ENCODE measurements at places on chromosomes 12 and 14.

DNA sequence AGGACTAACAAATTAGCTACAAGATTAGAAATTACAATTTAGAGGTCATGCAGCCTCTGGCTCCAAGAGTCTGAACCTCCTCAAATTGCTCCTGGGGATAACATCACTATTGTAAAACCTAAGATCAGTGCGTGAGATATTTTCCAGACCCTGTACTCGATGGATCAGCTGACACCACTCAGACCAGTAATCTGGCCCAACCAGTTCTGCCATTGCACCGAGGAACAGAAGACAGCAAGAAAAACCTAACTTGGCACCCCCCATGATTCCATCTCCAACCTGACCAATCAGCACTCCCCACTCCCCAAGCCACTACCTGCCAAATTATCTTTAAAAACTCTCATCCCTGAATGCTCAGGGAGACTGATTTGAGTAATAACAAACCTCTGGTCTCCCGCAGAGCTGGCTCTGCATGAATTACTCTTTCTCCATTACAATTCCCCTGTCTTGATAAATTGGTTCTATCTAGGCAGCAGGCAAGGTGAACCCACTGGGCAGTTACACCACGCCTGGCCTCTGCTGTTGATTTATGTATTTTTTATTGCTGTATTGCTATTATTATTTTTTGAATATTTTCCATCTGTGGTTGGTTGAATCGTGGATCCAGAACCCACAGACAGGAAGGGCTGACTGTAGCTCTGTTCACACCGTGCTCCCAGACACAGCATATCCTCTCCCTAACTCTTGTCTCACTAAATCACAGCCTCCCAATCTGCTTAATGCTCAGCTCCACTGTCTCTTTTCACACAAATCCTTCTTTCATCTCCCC, 9.2 kb downstream of the HEBP1 start:
- H3K4me3 ChIP-seq: no peak overlapping the region
- DNase-seq: no peak
- no peaks in the 10 kb centered on the region for H3K27me3 ChIP-seq
- no peak overlapping the region for H3K27ac ChIP-seq

- H3K27ac ChIP-seq: no peak overlapping the region
- DNase-seq: no peak
- H3K36me3 ChIP-seq: no peaks in the 10 kb centered on the region
- H3K4me3 ChIP-seq: peak overlapping the region; percentile 45
- peaks cover 60% of the 10 kb centered on the region for H3K27me3 ChIP-seq
Measured at GRCh38 chr14:99274346-99275221, 2.6 kb upstream of the BCL11B start.

GRCh38 chr12:123859035-123859434, 96.9 kb downstream of the DNAH10 start:
- no peak overlapping the region for H3K4me3 ChIP-seq
- H3K27me3 ChIP-seq: peaks cover 5% of the 10 kb centered on the region
- no peak overlapping the region for H3K27ac ChIP-seq
- H3K4me1 ChIP-seq: no peaks in the 10 kb centered on the region
- no peaks in the 10 kb centered on the region for H3K36me3 ChIP-seq
- DNase-seq: no peak

DNA sequence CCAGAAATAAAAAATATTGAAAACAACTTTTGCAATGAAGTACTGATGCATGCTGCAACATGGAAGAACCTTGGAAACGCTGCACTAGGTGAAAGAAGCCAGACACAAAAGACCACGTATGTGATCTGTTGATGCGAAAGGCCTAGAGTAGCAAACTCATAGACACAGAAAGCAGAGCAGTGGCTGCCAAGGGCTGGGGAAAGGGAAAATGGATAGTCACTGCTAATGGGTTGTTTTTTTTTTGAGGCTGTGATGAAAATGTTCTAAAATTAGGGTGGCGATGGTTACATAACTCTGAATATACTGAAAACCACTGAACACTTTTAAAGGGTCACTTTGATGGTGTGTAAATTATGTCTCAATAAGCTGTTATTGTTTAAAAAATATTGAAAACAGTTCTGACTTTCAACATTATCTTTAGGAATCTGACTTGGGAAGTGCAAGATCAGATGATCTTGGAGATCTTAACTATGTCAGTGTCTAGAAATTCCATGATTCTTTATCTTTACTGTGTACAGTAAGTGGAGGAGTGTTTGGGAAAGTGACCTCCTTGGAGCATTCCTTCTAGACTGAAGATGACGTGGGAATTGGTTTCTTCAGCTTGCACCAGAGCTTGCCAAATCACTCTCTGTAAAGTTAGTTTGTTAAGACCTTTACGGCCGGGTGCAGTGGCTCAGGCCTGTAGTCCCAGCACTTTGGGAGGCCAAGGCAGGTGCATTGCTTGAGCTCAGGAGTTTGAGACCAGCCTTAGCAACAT, 12.4 kb downstream of the MLXIP start:
- H3K4me3 ChIP-seq: no peak overlapping the region
- H3K36me3 ChIP-seq: peaks cover under 1% of the 10 kb centered on the region
- peaks cover 55% of the 10 kb centered on the region for H3K4me1 ChIP-seq

- H3K27me3 ChIP-seq: peaks cover 3% of the 10 kb centered on the region
- peaks cover 4% of the 10 kb centered on the region for H3K4me1 ChIP-seq
- H3K36me3 ChIP-seq: no peaks in the 10 kb centered on the region
- H3K4me3 ChIP-seq: no peak overlapping the region
Measured at GRCh38 chr14:68842298-68842697, 49.4 kb upstream of the ZFP36L1 start.

DNA sequence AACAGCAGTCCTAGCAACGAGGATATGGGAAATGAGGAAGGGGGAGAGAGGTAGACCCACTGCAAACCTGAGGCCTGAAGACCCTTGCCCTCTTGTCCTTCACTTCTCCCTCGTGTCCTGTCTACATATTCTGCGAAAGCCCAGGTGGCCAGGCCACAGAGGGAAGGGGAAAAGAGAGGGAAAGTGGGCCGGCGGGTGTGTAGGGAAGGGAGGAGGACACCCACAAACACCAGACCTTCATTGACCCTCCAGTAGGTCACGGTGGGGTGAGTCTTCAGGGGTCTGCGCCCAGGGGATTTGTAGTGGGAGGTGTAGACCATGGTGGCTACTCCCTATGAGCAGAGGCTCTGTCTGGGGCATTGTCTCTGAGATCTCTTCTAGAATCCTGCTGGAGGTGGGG, 3.8 kb downstream of the FAIM2 start:
- H3K27me3 ChIP-seq: peaks cover 12% of the 10 kb centered on the region
- H3K27ac ChIP-seq: no peak overlapping the region
- no peak overlapping the region for H3K4me3 ChIP-seq
- DNase-seq: no peak
- H3K4me1 ChIP-seq: no peaks in the 10 kb centered on the region

- no peak overlapping the region for H3K4me3 ChIP-seq
- H3K36me3 ChIP-seq: no peaks in the 10 kb centered on the region
Measured at GRCh38 chr14:74949191-74949601, 6.2 kb downstream of the PGF start.

- peak overlapping the region; percentile 63 for H3K27ac ChIP-seq
- DNase-seq: peak; percentile 82
- no peaks in the 10 kb centered on the region for H3K27me3 ChIP-seq
- H3K36me3 ChIP-seq: no peaks in the 10 kb centered on the region
Measured at GRCh38 chr14:76767681-76768656, 6.7 kb downstream of the VASH1 start.

GRCh38 chr12:58745348-58746125, 174.8 kb downstream of the LRIG3 start:
- no peak overlapping the region for H3K27ac ChIP-seq
- no peaks in the 10 kb centered on the region for H3K4me1 ChIP-seq
- H3K27me3 ChIP-seq: no peaks in the 10 kb centered on the region
- H3K36me3 ChIP-seq: no peaks in the 10 kb centered on the region
- DNase-seq: no peak
- H3K4me3 ChIP-seq: no peak overlapping the region

- no peak for DNase-seq
- no peaks in the 10 kb centered on the region for H3K36me3 ChIP-seq
- no peaks in the 10 kb centered on the region for H3K27me3 ChIP-seq
Measured at GRCh38 chr12:124053851-124054250, 80.8 kb downstream of the ZNF664 start.

GRCh38 chr12:31317471-31318395, 8.2 kb downstream of the SINHCAF start:
- DNase-seq: no peak
- no peaks in the 10 kb centered on the region for H3K27me3 ChIP-seq
- peak overlapping the region; percentile 21 for H3K27ac ChIP-seq
- H3K4me3 ChIP-seq: peak overlapping the region; percentile 41
- H3K36me3 ChIP-seq: no peaks in the 10 kb centered on the region
- H3K4me1 ChIP-seq: peaks cover 28% of the 10 kb centered on the region

DNA sequence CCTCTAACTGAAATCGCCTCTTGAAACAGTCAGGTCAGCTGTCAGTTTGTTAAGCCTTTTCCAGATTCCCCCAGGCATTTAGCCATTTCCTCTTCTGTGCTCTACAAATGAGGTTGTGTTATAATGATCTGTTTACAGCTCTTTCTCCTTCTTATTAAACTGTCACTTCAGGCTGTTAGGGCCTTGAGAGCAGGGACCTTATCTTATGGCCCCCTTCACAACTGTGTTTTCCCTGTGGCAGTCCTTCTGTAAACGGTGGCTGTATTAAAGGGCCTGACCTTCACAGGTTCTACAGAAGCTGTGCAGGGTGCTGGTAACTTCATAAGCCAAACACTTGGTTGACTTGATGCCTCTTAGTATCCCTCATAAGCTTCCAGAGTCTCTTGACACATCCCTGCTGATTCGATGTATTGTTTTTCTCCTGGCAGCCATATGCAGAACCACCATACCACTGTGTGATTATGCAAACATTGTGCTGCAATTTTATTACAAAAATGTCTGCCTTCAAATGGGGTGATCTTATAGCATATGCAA, 104.7 kb downstream of the PLEKHA5 start:
- H3K4me1 ChIP-seq: peaks cover 16% of the 10 kb centered on the region
- H3K36me3 ChIP-seq: no peaks in the 10 kb centered on the region
- H3K27ac ChIP-seq: no peak overlapping the region
- DNase-seq: no peak
- no peaks in the 10 kb centered on the region for H3K27me3 ChIP-seq
- no peak overlapping the region for H3K4me3 ChIP-seq

- H3K36me3 ChIP-seq: no peaks in the 10 kb centered on the region
- no peaks in the 10 kb centered on the region for H3K27me3 ChIP-seq
- DNase-seq: no peak
- H3K4me3 ChIP-seq: no peak overlapping the region
Measured at GRCh38 chr14:105138551-105139111, 29.9 kb downstream of the JAG2 start.

DNA sequence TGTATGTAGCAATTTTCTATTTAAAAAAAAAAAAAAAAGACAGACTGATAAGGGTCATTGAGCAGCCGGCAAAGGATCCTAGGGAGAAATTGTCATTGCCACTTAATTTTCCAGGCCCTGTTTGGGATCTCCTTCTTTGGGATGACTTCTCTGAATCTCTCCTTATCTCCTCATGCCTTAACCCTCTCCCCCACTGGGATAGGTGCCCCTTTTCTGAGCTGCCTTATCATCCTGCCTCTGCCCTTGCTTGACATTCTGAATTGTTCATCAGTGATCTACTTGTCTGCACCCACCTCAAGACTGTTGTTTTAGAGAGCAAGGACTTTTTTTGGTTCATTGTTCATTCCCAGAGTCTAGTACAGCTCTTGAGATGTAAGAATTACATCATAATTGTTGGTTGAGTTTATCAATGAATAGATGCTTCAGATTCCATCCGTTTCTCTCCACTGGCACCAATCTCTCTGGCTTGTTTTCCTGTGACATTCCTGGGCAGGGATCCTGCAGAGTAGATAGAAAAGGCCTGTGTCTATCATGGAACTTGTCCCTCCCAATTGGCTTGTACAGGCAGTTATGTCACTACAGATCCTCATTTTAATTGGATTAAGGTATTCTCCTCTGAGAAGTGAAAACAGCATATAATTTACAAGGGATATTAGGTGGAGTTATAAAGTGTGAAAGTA, 42.6 kb downstream of the SOCS2 start:
- DNase-seq: no peak
- no peak overlapping the region for H3K4me3 ChIP-seq
- H3K4me1 ChIP-seq: no peaks in the 10 kb centered on the region
- H3K36me3 ChIP-seq: no peaks in the 10 kb centered on the region
- no peaks in the 10 kb centered on the region for H3K27me3 ChIP-seq
- no peak overlapping the region for H3K27ac ChIP-seq

- no peak overlapping the region for H3K4me3 ChIP-seq
- H3K27me3 ChIP-seq: no peaks in the 10 kb centered on the region
- no peaks in the 10 kb centered on the region for H3K36me3 ChIP-seq
- H3K27ac ChIP-seq: no peak overlapping the region
- no peaks in the 10 kb centered on the region for H3K4me1 ChIP-seq
Measured at GRCh38 chr12:44058366-44058765, 222.5 kb downstream of the TMEM117 start.

DNA sequence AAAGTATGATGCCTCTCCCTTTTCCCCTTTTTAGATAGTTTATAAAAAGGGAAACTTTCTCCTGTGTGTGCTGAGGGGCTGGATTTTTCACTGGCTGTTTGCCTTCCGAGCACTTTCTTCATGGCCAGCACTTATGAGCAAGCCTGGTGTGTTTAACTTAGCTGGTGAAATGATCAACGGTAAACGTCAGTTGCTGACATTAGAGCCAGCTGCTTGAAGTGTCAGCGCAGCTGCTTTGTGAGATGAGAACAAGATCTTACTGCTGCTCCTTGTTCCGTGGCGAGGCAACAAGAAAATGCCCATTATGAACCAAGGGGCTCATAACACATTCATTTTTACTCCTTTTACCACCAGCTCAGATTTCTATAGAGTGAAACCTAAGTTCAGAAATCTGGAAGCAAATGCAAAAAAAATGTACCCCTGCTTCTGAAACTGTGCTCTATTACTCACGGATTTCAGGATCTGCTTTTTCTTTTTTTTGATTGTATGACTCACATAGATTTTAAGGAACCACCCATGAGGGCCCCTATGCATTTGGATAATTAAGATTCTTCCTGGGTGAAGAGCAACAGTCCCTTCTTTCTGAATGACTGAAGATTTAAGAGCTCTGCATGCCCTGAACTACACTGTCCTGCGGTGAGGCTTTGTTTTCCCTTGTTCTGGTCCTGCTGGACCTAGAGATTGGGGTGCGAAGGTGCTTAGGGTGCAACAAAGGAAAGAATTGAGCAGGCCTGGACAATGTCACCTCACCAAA, 74.3 kb upstream of the CPM start:
- no peak for DNase-seq
- H3K27ac ChIP-seq: peak overlapping the region; percentile 56
- peaks cover 14% of the 10 kb centered on the region for H3K4me1 ChIP-seq
- peak overlapping the region; percentile 1 for H3K4me3 ChIP-seq
- H3K36me3 ChIP-seq: no peaks in the 10 kb centered on the region

GRCh38 chr12:50326590-50327284, 43.4 kb upstream of the LIMA1 start:
- no peaks in the 10 kb centered on the region for H3K27me3 ChIP-seq
- H3K4me1 ChIP-seq: peaks cover 10% of the 10 kb centered on the region
- H3K27ac ChIP-seq: peak overlapping the region; percentile 13

DNA sequence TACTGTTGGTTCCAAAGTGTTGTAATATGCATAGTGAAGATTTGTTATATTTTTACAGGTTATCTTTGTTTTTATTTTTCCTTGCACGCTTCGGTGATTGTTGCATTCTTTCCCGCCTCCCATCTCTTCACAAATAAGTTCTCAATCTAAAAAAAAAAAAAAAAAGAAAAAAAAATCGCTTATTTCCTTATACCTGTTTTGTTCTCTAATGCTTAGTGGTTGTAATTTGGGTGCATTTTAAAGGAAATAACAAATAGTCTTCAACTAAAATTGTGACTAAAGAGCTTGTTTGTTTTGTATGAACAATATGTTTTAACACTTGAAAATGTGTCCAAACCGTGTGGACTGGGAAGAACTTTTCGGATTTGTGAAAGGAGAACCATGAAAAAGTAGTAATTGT, 1.5 kb downstream of the CAND1 start:
- H3K4me1 ChIP-seq: peaks cover 55% of the 10 kb centered on the region
- H3K27ac ChIP-seq: peak overlapping the region; percentile 97
- H3K36me3 ChIP-seq: no peaks in the 10 kb centered on the region
- H3K4me3 ChIP-seq: peak overlapping the region; percentile 88

All from upper lobe of right lung (tissue), 1 donor.